ENCODE measurements at places on chromosomes 1 and 21.

DNA sequence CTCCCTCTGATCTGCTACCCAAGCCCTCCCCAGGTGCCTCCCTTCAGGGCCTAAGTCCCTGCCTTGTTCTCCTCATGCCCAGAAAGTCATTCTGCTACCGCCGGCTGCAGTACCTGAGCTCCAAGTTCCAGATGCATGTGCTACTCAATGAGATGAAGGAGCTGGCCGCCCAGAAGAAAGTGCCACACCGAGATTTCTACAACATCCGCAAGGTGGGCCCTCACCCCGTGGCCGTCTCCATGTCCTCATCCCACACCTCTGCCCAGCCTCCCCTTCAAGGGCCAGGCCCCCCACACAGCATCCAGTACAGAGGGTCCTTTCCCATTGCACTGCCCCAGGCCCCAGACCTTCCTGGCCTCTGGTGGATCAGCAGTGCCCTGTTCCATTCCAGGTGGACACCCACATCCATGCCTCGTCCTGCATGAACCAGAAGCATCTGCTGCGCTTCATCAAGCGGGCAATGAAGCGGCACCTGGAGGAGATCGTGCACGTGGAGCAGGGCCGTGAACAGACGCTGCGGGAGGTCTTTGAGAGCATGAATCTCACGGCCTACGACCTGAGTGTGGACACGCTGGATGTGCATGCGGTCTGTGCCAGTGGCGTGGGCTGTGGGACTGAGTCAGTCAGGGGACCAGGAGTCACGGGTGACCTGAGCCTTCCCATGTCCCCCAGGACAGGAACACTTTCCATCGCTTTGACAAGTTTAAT is 8.2 kb downstream of the AMPD2 start:
- no peak for DNase-seq

DNA sequence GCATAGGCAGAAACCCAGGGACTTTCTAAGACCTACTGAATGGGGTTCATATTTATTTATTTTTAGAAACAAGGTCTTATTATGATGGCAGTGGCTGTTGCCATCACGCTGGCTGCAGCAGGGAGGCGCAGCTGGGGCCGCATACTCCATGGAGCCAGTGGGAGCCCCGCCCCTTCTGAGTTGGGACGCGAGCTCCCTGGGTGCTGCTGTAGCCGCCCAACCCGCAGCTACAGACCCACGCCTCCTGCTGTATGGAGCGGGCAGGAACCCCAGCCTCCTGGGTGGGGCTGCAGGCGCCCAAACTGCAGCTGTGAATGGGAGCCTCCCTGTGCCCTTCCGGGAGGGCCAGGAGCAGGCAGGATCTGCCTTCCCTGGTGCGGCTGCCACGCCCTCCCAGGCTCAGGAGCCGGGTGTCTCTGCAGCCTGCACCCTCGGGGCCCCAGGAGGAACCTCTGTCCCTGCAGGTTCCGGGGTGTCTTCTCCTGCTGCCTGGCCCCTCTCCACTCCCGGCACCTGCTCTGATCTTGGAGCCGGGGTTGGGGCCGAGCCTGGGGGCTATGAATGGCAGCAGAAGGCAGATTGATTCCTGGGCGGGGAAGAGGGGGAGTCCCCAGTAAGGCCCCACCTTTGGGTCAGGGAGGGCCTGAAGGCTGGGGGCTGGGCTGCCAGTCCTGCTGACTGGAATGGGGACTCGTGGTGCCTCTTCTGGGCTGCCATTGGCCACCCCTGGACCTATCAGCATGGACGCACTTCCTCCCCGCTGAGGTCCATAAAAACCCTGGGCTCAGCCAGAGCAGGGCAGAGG is 66.5 kb upstream of the LRRN2 start:
- no peak for DNase-seq

GRCh38 chr21:46008893-46009621 is 27.5 kb downstream of the COL6A1 start:
- DNase-seq, result no peak

DNA sequence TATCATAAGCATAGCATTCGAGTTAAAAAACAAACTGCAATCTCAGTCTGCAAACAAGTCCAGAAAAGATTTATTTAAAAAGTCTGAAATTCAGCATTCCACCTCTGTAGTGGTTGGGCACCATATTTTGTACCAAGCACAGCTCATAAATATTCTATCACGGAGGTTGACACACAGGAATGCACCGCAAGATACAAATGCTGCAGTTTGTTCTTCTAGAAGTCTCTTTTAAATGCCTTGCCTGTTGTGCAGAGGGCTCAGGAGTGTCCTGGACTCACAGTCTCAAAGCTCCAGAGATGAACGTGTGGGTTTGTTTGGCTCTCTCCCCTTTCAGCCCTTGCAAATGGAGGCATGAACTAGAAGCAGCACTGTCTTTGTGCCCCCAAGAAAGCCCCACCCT is 212.4 kb upstream of the USP24 start:
- DNase-seq, result no peak

DNA sequence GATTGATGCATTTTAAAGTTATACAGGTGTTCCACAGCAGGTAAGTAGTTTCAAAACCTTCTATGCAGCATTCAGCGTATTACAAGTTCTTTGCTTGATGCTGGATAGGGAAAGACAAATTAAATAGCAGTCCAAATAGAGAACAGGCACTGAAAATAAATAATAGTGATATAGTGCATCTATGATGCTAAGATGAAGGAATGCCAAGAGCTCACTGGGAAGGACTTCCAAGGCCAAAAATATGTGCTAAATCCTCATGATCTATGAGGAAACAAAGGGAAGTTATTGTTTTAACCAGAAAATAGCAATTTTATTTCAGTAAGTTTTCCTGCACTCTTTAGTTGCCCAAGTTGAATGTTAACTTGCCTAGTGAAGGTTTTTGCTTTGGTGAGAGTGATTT is 127.8 kb upstream of the GREM2 start:
- DNase-seq, result no peak

- DNase-seq, result no peak
Observed at GRCh38 chr1:175543447-175543846, 199.9 kb downstream of the TNR start.

DNA sequence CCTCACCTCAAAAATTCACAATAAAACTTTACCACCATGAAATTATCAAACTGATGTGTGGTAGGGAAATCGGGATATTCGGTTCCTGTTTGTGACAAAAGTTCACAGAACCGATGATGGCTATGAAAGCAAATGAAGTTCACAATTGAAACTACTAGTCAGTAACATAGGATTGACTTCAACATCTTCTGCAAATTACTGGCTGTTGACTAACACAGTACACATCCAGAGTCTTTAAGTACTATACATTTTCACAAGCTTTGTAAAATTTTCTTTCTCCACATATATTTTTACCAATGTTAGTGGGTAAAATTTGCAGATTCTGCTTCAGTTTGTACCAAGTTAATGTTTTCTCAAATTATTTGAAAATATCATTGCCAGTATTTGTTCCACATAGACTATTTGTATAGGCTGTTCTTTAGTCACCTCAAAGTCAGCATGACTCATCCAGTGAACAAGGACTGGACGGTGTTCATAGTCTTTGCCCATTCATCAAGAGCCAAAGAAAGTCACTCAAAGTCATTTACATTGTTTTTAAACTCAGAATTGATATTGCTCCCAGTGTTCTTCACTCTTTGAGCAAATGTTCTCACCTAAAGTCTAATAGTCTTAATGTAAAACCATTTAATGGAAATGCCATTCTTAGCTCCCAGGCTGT is 213.4 kb downstream of the USP25 start:
- DNase-seq, result no peak

Measured in stimulated activated CD8-positive, alpha-beta memory T cell treated with anti-CD3 and anti-CD28 coated beads, Interleukin-15, amount 100 ng/mL, for 48 hours (primary cell).